Stimulated activated CD4-positive, alpha-beta T cell treated with anti-CD3 and anti-CD28 coated beads, Interleukin-15, amount 100 ng/mL, for 48 hours (primary cell): ENCODE measurements at places on chromosomes 3 and 15.

GRCh38 chr3:108462899-108463298 is 47.5 kb downstream of the MYH15 start:
- DNase-seq: no peak

DNA sequence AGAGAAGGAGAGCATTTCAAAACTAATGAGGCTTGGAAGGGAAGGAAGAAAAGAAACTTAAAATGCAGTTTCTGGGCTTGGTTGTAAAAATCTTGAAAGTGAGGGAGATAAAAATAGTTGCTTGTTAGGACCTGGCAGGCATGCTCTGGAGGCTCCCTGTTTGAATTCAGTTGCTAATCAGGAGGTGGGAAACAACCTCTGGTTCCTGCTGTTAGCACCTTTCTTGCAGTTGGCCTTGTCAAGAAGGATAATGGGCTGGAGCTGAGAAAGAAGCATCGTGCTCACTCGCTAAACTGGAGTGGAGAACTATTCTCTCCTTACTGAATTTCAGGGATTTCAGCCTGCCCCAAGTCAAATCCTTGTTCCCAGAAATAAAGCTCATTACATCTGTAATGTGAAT is 23.4 kb downstream of the SNAPC5 start:
- DNase-seq: no peak

DNA sequence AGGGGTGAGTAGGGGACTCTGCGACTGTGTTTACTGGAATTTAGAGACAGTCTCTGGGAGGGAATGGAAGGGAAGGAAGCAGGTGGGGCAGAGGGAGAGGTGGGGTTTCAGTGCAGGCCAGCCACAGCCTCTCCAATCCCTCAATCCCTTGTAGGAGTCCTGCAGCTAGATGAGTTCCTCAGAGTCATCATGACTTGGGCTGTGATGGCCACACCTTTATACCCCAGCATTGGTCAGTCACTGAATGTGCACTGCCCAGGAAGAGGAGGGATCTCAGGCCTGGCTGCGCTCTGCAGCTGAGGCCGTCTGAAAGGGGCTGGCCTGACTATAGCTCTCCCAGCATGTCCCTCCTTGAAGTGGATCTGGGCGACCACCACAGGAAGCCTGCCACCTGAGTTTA is 67.3 kb upstream of the GLCE start:
- no peak for DNase-seq

DNA sequence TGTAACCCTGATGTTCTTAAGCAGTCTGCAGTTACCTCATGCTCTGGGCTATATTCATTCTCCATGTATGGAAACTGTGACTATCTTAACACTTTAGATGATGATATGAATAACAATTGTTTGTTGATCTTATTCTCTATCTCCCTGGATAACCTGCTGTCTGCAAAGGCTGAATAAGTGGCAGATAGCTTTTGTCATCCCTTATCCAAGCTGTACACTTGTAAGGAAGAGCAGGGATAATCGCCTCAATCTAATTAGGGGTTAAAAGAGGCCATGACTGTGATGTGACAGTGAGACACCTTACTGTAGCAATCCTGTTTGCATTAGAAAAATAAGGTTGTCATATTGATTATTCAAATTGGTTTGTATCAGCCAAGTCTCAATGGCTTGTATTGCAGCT is 123.9 kb downstream of the RSRC1 start:
- no peak for DNase-seq

GRCh38 chr15:36330598-36330997 is 248.8 kb upstream of the CDIN1 start:
- DNase-seq: no peak

DNA sequence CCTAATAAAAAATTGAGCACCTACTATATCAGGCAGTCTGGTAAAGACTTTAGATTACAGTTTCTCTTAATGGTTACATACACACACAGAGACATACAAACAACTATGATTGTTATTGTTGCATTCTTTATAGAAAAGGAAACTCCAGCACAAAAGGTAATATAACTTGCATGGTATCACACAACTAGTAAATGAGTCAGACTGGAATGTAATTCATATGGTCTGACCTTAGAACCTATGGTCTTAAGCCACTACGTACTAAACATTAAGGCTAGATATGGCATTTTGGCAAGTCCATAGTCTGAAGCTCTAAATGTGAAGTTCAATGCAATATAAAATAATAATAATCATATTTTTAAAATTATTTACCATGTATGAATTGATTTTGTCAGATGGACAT is 380.6 kb downstream of the LSAMP start:
- no peak for DNase-seq

DNA sequence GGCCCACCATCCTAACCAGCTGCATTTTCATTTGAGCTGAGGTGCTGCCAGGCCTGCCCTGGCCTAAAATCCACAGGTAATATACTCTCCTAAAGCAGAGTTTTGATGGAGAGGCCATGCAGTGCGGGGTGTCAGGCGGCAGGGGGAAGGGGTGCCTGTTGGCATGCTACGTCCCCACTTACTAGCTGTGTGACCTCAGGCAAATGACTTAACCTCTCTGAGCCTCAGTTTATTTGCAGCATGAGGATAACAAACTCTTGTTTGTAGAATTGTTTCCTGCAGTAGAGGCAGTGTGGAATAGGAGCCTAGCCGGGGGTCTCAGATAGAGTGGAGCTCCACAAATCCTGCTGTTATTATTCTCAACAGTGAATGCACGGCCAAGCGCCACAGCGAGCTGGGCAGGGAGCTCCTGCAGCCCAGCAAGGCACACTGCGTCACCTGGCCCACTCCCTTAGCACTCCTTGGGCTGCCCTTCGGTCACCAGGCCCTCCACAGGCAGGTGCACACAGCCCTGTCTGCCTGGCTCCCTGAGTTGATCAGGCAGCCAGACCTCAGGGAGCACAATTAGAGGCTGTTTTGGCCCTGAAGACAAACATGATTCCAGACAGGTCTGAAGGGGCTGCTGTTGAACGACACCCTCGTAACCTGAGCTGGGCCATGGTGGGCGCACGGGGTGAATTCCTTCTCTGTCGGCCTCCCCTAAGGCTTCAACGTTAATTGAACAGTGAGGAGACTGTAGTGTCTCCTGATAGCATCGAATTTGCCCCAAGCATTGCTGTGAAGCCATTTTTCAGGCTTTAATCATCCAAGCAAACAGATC is 248.8 kb upstream of the LYSMD4 start:
- DNase-seq: no peak

DNA sequence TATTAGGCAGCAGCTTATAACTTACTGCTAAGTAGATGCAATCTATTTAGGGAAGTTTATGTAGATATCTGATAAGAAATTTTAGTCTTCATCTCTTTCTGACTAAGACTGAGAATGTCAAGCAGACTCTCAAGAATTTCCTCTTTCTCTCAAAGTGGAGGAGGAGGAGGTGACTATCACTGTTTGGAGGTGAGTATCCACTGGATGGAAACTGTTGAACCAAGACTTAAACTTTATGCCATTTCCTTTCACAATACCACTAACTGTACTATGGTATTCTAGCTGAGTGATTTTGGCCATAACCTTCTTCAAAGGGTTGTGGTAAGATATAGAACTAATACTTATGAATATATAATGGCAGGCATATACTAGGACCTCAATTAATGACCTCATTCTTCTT is 64.6 kb downstream of the TPRG1 start:
- DNase-seq: no peak
